ENCODE measurements at places on chromosomes 11 and 22.
A peak's percentile ranks its signal among the peaks of the same experiment; 100 is the strongest.

DNA sequence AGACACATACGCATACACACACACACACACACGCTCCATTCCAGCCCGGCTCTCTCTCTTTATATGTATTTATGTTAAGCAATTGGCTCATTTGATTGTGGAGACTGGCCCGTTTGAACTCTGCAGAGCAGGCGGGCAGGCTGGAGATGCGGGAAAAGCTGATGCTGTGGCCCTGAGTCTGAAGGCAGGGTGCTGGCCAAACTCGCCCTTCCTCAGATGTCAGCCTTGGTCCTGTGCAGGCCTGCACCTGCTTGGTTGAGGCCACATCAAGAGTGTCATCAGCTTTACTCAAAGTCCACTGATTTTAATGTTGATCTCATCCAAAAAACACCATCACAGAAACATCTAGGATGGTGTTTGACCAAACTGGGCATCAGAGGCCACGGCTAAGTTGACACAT lies 569.3 kb downstream of the TBC1D22A start:
- no peak for DNase-seq

GRCh38 chr11:47599902-47600301 lies 5.7 kb upstream of the C1QTNF4 start:
- no peak for DNase-seq

- DNase-seq = no peak
Measured at GRCh38 chr11:267491-267994, 10.7 kb upstream of the NLRP6 start.

DNA sequence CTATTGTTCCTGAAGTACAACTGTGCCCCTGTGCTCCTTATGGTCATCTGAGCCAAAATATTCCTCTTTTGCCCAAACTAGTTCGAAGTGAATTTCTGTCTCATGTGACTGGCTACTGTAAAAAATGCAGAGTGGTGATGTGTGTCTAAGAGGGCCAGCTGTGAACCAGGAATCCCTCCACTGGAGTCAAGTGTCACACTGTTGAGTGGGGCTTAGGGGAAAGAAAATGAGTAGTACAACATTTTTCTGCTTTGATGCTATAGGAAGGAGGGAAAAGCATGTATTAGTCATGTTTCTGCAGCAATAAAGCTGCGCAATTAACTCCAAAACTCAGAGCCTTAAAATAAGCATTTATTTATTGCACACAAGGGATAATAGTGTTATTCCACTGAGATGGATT lies 39.8 kb upstream of the HMGXB4 start:
- DNase-seq = no peak

- peak; percentile 62 for DNase-seq
Measured at GRCh38 chr11:72724851-72725723, 27.1 kb downstream of the ARAP1 start.

DNA sequence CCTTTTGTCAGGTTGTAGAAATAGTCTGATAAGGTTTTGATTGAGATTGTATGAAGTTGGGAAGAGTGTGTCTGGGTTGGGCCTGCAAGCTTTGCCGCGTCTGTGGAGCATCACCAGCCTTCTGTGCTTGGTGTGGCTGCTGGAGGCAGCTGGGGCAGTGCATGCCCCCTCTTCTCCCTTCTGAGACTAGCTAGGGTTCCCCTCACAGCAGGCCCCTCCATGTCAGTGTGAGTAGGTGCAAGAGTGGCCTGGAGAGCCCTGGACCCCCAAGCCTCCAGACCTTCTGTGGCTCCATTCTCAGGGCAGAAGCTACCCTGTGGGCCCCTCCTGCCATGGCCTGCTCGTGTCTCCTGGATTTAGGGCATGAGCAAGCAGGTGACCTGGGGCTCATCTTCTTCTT lies 914.2 kb downstream of the TBC1D22A start:
- no peak for DNase-seq

GRCh38 chr11:6911948-6912347 lies 8.9 kb upstream of the OR2D3 start:
- DNase-seq = no peak

- no peak for DNase-seq
Measured at GRCh38 chr11:74695705-74696280, 35.4 kb downstream of the CHRDL2 start.

GRCh38 chr22:32222991-32223390 lies 18.1 kb upstream of the RFPL2 start:
- no peak for DNase-seq

DNA sequence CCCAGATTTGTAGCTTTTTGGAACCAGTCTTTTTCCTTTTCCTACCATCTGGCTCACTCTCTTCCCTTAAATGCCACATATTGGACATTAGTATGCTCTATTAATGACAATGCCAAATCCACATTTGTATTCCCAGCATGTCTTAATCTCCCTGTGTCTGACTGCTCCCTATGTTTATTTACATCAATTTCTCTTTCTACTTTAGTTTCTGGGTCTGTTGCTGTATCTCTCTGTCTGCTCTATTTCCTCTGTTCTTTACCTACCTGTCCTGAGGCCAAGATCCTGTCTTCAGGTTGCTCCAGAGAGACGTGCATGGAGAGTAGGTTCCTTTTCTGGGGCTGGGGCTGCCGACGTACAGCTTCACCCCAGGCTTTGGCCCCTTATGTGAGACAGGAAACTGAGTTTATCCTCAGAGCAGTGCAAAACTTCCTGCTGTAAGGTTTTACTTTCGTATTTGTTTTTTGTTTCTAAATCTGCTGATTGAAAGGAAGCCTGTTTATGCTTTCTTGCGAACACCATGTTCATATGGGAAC lies 25.6 kb downstream of the OR2AG2 start:
- DNase-seq = no peak

DNA sequence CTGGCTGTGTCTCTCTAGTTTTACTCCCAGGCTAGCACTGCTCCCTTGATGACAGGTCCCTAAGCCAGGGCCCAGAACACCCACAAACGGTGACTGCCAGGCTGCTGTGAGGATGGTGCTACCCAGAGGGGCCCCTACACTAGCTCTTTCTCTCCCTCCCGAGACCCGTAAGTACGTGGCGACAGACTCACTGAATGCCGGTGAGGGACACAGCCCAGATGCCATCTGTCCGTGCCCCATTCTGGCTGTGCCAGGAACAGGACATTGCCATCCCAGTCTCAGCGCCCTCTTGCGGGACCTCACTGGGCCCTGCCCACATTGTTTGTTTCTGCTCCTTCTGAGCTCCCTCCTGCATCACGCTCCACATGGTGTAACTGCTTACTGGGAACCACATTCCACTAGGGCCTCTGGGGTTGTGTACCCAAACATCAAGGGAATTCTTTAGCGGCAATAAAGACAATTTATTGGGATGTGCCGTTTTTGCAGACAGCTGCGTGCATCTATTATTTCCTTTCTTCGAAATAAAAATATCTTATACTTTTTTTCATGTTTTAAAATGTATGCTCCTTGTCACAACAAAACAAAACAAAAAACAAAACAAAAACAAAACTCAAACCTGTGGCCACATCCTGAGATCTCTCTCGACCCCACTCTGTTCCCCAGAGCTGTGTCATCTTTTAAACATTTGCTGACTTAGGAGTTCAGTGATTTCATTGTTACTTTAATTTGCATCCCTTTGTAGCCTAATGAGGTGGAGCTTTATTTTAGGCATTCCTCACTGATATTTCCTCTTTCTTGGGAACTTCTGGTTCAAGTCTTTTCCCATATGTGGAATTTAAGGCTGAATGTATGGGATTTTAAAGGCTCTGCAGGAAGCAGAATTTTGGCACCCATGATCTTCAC lies 4.4 kb upstream of the TPCN2 start:
- no peak for DNase-seq

DNA sequence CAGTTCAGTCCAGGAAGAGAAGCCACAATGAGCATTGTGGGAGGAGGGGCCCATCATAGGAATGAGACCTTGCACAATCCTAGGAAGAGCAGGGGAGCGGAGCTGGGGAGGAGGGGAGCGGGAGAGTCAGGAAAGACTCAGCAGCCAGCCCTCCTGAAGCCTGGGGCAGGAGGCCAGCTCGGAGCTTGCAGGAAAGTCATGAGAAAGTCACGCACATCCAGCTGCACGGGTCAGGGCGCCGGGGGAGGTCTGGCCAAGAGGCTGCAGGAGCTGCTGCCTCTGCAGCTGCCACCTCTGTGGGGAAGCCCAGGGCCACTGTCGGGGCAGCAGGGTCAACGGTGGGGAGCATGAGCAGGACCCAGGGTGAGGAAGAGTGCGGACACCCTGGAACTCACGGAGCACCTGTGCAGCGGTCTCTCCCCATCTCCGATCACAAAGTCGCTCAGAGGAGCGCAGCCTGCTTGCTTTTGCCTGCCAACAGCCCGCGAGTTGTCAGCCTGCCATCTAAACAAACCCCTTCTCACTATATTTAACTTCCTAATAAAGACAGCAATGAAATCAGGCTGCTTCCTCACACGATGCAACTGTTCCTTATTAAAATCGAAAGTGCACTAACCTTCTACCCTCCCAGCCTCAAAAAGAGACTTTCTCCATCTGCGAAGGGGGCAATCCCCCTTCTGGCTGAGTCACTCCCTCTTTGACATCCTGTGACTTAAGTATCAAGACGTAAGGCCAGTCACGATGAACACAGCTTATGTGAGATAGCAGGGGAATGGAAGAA lies 52.9 kb upstream of the RTL6 start:
- no peak for DNase-seq

DNA sequence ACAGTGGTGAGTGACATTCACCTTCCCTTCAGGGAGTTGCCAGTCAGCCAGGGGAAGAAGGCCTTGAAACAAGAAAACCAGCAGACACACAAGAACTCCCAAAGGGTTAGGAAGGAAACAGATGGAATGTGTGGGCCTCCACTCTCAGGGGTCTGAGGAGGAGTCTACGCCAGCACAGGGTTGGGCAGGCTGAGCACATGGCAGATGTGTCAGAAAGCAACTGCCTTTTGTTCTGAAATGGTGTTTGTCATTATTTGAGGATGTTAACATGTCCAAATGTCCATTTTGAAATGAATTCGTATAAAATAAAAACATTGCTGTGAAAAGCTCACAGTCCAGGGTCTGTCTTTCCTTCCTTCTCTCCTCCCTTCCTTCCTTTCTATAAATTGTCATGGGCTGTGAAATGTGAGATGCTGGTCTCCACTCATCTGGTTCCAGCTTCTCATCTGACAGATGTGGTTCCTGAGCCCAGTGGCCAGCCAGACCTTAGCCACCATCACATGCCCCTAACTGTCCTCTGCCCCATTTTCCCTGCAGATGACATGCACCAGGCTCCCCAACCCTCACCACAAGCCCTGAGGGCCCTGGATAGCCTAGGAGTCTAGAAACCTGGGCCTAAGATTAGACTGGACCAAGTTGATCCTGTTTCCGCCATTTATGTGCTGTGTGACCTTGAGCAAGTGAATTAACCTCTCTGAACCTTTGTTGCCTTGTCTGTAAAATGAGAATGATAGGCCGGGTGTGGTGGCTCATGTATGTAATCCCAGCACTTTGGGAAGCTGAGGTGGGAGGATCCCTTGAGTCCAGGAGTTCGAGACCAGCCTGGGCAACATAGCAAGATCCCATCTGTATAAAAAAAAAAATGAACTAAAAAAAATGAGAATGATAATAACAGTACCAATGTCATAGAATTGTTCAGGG lies 56.2 kb upstream of the CRYBB3 start:
- DNase-seq = no peak

- no peak for DNase-seq
Measured at GRCh38 chr22:46069521-46070214, 80.7 kb upstream of the PPARA start.
